ENCODE measurements at places on chromosomes 4 and X.

DNA sequence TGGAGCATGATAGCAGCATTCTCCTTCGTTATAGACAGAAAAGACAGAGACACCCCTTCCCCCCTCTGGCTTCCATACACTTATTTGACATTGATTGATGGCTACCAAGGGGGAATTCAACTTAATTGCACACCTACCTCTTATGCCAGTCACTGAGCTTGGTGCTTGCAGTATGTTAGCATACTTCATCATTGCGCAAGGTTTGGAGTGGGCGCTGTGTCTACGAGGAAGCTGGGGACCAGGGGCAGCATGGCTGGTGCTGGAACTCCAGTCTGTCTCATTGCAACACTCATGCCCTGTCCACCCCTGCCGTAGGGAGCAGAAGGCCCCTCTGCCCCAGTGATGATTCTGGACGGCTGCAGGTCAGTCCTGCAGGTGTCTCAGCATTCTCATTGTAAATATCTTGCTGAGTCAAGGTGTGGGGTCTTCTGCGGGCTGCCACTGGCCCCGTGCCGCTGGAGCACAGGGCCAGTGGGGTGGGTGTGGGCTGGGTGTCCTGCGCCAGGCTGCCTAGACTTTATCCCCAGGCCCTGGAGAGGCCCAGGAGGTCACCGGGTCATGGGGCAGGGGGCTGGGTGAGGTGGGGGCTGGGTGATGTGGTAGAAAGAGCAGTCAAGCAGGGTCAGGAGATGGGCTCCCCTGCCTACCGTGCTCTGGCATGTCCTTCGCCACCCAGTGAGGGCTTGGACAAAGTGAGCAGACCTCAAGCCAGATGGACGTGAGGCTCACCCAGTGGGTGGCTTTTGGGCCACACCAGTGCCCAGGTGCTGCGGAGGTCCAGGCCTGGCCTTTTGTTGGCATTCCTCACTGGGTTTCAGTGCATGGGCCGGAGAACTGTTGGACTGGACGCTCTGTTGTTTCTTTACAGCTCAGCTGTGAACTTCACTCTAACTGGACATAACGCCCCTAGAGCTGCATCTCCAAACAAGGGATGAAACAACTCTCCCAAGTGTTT lies 85.5 kb downstream of the PSAPL1 start:
- DNase-seq: no peak

DNA sequence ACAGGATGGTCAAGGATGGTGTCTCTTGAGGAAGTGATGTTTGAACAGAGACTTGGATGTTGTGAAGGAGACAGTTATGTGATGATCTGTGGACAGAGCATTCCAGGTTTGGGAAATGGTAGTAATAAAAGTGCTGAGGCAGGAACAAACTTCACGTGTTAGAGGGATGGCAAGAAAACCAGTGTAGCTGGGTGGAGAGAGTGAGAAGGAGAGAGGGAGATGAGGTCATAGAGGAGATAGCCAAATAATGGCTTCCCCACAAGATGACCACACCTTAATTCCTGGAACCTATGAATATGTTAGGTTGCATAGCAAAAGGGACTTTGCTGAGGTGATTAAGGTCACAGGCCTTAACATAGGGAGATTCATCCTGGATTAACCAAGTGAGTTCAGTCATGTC lies 75.6 kb upstream of the GPR50 start:
- no peak for DNase-seq

DNA sequence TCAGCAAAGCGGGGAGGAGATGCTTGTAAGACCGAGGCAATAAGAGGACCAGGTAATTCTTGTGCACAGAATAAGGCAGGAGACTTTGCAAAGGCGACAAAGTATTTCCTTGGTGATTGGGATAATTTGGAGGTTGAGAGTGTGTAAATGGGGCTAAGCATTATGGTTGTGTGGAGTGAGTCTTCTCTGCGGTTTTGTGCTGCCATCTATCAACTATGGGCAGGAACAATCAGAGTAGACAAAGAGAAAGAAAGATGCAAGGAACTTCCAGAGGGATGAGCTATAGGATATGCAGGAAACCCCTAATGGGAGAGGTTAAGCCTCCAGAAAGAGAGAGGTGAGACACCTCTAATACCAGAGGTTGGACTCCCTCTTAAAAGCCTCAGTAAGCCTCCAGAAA lies 339.8 kb downstream of the PAPSS1 start:
- no peak for DNase-seq

GRCh38 chr4:6008092-6008551 lies 10.1 kb downstream of the C4orf50 start:
- no peak for DNase-seq

DNA sequence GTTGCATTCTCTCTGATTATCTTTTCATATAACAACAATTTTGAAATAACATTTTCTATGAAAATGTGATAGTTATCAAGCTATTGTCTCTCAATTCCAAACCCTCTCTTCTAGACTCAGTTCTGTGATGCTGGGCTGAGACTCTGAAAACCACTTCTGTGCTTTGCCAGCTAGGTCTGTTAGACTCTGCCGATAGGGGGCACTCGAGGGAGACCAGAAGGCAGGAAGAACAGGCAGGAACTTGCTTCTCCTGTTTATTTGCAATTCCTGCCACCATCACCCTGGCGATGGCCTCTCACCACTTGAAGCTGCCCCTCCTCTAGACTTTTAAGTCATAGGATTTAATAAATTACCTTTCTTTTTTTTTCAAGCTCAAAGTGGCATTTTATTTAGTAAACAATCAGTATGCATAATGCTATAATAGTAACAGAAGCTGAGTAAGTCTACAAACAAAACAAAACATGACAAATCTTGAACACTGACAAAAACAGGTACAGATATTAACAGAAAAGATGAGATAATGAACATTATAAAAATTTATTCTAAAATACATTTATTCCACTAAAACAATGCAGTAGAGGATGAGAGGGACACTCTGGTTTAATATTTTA lies 49.7 kb downstream of the RASL11B start:
- peak; percentile 64 for DNase-seq

GRCh38 chr4:104393655-104394324 lies 100.9 kb downstream of the CXXC4 start:
- DNase-seq: no peak

DNA sequence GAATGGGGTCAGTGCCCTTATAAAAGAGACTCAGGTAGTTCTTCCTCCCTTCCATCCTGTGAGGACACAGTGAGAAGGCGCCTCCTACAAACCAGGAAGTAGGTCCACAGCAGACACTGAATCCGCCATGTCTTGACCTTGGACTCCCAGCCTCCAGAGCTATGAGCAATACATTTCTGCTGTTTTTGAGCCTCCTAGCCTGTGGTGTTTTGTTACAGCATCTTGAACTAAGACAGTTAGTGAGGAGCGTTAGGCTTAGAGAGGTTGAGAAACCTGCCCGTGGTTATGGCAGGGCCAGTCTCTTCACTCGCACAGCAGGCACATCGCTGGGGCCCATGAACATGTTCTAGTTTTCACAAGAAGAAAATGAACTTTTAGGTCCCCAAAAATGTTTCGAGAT lies 19.7 kb downstream of the SHROOM2 start:
- no peak for DNase-seq

DNA sequence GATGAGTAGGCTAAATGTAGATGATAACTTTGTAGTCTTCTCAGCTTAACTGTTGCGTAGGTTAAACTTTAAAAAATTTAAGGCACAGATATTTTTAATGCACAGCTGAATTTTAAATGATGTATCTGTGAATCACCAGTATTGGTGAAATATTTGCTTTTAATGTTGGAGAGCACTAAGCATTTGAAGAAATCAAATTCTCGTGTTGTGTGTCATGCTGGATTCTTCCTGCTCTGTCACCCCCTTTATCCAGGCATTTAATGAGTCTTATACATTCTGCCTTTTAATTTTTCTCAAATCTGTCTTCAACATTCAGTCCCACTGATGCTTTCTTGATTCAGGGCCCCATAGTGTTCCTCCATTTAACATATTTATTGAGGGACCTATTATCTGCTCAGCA lies 76.7 kb downstream of the SLC4A4 start:
- DNase-seq: no peak

DNA sequence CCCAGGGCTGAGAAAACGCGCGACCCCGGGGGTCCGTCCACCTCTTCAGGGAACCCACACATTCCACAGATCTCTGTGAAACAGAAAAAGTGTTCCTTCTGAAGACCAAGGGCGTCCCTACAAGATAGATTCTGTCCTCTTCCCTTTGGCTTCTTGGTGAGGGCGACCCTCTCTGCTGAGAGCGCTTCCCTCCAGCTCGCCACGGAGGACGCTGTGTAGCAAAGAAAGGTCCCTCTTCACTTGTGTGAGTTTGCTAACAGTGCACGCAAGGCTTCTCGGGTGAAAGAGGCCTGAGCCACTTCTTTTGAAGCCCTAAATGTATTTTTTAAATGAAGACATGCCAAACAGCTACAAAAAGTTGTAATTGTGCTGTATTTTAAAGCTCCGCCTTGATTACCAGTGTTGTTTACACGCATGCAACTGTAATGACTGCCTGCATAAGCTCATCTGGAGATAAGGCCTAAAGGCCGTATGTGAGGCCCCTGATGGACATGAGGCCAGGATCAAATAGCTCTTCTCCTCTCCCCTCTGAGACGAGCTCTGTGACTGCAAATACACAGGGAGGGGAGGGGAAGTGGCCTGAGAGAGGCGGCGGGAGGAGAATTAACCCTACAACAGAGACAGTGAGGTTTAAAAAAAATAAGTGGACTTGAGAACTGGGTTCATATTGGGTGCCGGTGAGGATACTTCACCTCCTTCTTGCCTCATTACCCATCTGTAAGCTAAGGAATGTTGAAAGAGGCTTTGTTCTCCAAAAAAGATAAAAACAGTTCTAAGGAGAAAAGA lies 95.5 kb downstream of the SOWAHB start:
- DNase-seq: no peak

Measured in A172 (cell line).